Putamen (tissue), 1 donor: ENCODE measurements at places on chromosomes 1 and 21.

GRCh38 chr21:42518626-42519025 lies 5.0 kb downstream of the SLC37A1 start:
- DNase-seq: no peak

DNA sequence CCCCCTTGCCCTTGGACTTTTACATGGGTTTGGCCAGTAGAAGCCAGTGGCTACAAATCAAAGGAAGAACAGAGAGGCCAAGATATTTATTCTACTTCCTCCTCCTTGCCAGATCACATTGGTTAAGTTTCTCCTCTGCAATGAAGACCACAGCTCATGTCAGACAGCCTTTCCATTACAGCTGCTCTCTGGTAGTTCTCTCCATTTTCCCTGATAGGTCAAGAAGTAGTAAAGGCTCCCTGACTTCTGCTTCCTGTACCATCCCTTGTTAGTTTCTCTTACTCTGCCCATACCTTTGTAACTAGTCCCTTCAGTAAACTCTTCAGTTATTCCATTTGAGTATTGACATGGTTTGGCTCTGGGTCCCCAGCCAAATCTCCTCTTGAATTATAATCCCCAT lies 27.8 kb downstream of the NME7 start:
- DNase-seq: no peak

- DNase-seq: no peak
Measured at GRCh38 chr1:53684741-53685140, 54.2 kb downstream of the GLIS1 start.

DNA sequence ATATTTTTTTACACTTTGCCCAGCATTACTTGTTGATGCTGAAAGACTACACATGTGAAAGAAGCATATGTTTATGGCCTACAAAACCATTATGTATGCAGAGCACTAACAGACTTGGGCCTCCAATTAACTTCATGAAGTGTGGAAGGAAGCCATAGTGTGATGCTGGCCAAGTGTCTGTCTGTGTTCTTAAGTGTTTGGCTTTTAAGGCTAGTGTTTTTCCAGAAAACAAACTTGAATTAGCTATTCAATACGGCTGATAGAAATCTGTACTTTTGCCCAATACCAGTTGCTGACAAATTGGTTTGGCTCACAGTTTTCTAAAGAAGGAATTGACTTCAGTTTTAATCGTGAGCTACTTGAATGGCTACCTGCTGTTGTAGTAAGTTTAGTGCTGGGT lies 136.1 kb downstream of the ADGRL2 start:
- no peak for DNase-seq

DNA sequence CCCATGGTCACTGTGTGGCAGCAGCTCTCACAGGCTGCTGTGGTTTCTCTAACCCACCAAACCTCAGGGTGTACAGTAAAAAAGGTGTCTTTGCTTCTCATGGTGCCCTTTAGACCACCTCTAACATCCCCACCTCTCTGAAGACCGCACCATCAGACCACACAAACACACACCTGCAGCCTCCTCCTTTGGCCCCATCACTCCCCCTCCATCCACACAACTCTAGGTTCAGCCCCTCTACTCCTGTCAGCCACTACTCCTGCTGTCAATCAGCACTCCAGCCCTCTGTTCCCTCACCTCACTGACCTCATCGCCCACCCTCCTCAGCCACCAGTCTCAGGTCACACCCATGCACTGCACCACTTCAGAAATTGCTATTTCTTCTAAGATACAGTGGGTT lies 7.5 kb downstream of the ZNF692 start:
- DNase-seq: no peak

DNA sequence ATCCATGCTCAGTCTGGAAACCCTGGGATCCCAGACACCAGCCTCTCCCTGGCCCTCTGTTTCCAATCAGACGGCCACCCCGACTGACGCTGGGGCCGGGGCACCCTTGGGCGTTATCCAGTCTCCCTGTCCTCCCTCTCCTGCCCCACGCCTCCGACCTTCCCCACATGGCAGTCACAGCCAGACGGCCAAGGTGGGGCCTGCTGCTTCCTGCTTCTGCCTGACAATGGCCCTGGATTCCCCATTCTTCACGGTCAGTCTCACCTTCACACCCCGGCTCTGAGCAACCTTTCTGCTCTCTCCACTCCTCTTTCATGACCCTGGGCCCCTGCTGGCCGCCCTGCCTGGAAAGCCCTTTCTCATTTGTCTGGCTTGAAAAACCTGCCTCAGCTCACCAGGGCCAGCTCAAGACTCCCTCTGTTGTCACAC lies 6.6 kb downstream of the GNG4 start:
- no peak for DNase-seq

DNA sequence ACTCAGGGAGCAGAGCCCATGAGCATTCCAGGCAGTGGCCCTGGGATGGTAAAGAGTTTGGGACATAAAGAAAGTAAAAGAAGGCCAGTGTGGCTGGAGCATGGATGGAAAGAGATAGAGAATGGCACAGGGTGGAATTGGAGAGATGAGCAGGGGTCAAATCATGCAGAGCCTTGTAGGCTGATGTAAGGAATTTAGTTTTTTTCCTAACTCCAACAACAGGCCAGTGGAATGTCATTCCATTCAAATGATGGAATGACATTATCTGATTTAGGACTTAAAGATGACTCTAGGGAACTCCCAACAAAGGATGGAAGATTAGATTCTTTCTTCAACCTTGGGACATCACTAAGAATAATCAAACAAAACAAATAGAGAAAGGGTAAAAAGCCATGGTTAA lies 12.8 kb upstream of the S100A2 start:
- DNase-seq: no peak
